ENCODE measurements at places on chromosomes 1 and 21. TPM values are rescaled to one million over a fixed set of nuclear protein-coding genes. Genes with fewer than 3 reads are reported as not detected.

The CA14 gene
- total RNA-seq: not detected

The NR0B2 gene
- not detected for total RNA-seq

The ANGPTL3 gene
- not detected for total RNA-seq

The GPR37L1 gene
- total RNA-seq: 0.15 TPM

The HAPLN2 gene
- total RNA-seq: not detected

The LCE1C gene
- not detected for total RNA-seq

The TNNT2 gene
- total RNA-seq: not detected

The ZSCAN20 gene
- total RNA-seq: 1.9 TPM

The KDF1 gene
- total RNA-seq: not detected

The LCE2D gene
- total RNA-seq: not detected

The CRYAA gene
- not detected for total RNA-seq

The S100A5 gene
- 0.52 TPM for total RNA-seq

The CENPL gene
- 13.4 TPM for total RNA-seq

The ATF3 gene
- total RNA-seq: 39.8 TPM

The DIRAS3 gene
- 1.2 TPM for total RNA-seq

The TSTD1 gene
- 0.46 TPM for total RNA-seq

The COL9A2 gene
- 0.19 TPM for total RNA-seq

The LRRC39 gene
- total RNA-seq: 0.15 TPM
